ENCODE measurements at places on chromosomes 4 and X.

DNA sequence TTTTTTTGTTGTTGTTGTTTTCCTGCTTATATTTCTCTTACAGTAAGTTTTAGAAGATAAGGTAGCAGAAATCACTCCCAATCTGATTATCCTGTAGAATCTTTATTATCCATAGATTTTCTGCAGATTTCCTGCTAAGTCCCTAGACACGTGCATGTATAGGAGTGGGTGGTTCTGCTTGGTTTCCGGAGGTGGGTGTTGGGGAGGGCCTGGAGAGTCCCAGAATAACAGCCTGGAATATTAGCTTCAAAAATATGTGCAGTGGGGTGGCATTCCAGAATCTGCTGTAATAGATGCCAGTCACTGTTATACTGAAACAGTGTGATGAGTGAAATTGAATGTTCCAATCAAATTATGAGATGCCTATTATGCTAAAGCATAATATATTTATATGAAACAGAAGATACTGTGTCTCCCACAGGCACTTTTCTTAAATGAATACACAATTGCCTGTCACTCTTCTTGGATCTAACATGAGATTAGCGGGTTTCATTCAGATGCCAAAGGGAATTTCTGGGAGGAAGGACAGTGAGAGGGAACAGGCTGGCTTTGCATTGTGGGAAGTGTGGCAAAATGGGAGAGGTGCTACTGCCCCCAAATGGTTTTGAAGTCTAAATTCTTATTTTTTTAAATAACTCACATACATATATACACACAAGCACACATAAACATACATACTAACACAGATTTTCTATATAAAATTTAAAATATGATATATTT, 37.6 kb downstream of the C4orf50 start:
- no peak for DNase-seq

DNA sequence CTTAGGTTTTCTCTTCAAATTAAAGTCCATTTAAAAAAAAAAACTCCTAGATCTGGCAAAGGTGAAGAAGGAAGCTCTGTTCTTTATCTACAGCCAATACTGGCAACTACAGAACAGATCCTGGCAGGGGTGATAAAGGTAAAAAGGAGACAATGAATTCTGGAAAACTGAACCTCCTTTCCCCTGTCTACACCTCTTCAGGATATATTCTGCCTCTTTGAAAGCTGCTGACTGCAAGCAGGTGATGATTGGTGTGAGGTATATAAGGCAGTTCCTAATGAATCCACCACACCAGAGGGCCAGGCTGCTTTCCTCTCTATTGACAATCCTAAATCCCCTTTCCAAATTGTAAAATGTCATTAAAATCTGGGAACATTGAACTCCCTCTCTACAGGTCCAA, 370.1 kb downstream of the PPP3CA start:
- no peak for DNase-seq

- DNase-seq = no peak
Measured at GRCh38 chr4:121786221-121786620, 14.9 kb upstream of the EXOSC9 start.

DNA sequence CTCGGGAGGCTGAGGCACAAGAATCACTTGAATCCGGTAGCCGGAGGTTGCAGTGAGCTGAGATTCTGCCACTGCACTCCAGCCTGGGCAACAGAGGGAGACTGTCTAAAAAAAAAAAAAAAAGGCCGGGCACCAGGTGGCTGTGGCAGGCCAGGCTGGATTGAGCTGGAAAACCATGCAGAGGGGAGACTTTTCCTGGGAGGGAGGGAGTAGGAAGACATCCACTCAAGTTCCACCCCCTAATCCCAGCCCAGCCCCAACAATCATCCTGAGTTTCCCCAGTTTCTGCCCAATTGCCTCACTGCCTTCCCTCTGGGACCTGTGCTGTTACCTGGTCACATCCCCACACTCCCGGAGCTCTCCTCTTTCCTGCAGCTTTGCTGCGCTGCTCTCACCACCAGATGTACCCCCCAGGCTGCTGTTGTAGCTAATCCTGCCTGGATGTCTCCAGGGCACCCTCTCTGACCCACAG, 9.0 kb upstream of the TSPYL2 start:
- no peak for DNase-seq

DNA sequence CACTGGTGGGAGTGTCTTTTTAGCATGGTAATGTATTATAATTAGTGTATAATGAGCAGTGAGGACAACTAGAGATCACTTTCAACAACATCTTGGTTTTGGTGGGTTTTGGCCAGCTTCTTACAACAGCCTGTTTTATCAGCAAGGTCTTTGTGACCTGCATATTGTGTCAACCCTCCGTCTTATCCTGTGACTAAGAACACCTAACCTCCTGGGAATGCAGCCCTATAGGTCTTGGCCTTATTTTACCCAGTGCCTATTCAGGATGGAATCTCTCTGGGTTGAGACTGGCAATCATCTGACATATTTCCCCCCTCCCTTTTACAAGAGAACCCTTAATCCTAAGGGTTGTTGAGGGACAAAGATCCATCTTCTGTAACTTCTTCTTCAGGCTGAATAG, 21.9 kb upstream of the ADH4 start:
- DNase-seq = no peak

DNA sequence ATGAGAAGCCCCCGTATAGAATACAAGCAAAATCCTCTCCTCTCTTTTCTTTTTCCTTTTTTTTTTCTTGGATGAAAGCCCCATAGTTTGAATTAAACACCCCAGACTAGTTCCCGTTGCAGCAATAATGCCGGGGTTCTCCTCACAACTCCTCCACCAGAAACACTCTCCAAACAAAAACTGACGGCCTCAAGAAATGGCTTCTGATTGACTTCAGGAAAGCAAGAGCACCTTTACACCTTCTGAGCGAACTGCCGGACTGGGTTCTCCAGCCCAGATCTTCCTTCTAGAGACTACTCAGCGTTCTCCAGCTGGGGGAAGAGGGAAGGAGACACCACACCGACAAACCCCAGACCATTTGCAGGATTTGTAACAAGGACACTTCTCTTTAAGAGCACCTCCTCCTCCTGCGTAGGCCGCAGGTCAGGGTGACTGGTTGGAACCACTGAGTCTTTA, 4.0 kb downstream of the HAND2 start:
- no peak for DNase-seq

GRCh38 chrX:3393178-3393577, 46.7 kb upstream of the MXRA5 start:
- no peak for DNase-seq
